ENCODE measurements at places on chromosomes 12 and 14.

- DNase-seq = peak; percentile 64
These were observed 58.8 kb downstream of the TMEM30B start for GRCh38 chr14:61222388-61222787.

DNA sequence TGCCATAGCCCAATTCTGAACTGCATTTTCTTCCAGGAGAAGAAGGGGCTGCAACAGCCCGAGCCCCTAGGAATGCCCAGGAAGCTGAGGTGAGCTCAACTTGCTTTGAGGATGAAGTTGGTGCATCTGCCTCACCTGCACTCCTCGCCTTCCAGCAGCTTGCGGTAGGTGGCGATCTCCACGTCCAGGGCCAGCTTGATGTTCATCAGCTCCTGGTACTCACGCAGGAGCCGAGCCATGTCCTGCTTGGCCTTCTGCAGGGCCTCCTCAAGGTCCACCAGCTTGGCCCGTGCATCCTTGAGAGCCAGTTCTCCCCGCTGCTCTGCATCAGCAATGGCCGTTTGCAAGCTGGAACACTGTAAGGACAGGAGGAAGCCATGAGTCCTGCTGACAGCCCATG lies 6.0 kb downstream of the KRT75 start:
- no peak for DNase-seq

GRCh38 chr12:15194456-15195368 lies 26.5 kb downstream of the RERG start:
- no peak for DNase-seq

DNA sequence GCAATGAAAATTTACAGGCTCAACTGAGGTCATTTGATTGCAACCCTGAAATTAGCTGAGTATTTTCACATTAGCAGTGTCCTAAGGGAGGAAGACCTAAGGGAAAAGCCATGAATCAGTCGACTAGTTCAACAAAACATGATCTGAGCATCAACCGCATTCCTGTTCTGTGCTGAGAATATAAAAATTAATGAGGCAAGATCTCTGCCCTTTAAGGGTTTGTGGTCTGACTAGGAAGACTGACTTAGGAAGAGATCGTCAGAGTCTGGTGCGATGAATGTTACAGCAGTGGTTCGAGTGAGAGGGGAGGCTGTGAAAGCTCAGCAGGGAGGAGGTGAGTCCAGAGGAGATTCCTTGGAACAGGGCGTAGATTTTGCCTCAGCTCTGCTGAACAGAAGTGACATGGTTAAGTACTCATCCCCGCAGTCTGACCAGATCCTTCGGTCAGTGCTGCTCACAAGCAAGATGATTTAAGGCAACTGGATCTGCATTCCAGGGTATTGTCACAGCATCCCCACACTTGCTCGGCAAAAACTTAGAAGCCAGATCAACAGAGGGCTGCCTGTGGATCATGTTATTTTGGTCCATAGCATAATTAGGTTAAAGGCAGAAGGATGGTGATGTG lies 49.6 kb downstream of the BMAL2 start:
- DNase-seq = peak; percentile 95

GRCh38 chr12:99137124-99137855 lies 492.2 kb downstream of the APAF1 start:
- DNase-seq = no peak

DNA sequence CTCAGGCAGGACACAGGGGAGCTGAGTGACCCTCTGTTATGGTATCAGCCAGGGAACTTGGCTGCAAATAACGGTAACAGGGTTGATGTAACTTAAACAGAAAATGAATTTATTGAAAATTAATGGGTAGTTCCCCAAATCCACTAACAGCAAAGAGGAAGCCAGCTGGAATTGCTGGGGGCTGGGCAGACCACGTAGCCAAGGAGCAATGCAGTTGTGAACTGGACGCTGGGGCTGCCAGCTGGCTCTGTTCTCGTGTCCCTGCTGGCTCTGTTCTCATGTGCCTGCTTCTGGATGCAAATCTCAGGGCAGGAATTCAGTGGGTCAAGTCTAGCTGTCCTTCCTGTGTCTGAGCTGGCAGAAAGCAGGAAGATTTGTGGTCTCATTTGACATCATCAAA lies 1383.3 kb upstream of the TMEM132C start:
- no peak for DNase-seq

DNA sequence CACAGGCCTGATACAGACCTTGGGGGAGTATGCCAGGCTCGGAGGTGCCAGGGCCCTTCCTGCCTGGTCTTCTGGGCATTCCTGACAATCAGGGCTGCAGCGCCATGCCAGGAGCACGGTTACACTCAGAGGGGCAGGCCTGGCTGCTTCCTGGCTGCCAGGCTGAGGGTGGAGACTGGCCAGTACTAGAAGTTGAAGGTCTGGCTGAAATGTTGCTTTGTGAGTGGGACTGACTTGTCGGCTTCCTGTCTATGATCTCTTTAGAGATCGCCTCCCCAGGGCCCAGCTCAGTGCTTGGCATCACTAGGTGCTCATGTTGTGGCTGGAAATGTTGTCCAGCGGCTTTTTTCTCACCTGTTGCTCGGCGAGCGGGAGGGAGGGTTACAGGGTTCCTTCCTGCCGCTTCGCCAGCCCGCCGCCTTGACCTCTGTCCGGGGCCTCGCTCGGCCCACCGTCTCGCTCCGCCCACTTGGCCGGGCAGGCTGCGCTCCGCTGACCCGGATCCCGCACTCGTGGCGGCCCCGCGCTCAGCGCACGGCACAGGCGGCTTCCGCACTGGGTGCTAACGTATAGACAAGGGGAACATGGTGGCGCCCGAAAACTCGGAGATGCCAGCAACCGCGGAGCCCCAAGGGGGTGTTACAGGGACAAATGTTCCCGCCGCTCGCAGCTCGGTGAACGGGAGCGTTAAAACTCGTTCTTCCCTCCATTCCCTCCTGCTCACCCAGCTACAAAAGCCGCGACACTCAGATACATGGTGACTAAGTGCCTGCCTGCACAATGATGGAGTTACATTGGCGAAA lies 32.6 kb downstream of the PAPLN start:
- peak; percentile 36 for DNase-seq

DNA sequence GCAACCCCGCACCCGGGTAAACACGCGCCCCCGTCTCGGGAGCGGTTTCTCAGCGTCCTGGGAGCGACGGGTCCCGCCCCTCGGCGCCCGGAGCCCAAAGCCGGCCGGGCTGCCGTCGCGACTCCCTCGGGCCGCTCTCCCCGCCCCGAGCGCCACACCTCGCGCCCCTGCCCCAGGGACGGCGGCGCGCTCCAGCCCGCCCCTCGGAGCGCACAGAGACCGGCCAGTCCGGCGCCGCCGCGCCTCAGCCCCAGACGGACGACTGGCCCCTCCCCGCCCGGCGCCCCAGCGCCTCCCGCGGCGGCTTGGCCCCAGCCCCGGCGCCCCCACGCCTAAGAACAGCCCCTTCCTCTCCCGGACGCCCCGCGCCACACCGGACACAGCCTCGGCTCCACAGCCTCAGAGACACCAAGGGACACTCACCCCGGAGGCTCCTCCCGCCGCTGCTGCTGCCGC lies 411 bp downstream of the BTBD7 start:
- peak; percentile 27 for DNase-seq

DNA sequence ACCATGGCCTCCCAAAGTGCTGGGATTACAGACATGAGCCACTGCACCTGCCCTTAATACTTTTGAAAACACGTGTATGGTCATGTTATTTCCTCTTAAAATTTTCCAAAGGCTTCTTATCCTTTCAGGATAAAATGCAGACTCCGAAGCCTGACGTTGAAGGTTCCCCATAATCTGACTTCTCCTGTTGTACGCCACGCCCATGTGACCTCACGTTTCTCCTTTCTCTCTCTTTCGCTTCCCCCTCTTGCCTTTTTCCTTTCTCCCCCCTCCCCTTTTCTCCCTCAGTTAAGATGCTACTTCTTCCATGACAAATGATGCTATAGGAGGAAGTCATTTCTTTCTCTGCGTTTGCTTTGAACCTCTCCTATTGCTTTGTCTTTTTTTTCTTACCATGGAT lies 266.0 kb downstream of the FBXL14 start:
- DNase-seq = no peak

DNA sequence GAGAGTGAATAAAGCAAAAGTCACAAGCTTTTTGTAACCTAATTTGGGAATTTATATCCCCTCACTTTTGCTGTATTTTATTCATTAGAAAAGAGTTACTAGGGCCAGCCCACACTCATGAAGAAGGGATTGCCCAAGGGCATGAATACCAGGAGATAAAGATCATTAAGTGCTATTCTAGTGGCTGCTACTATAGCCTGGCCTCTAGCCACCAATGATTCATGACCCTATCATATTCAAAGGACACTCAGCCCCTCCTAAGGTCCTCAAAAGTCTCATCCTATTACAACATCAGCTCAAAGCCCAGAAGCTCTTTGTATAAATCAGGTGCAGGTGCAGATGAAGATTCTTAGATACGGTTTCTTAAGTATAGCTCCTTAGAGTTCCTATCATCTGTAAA lies 518.1 kb downstream of the TRHDE start:
- DNase-seq = no peak

GRCh38 chr14:61564618-61565091 lies 130.7 kb upstream of the HIF1A start:
- peak; percentile 97 for DNase-seq

DNA sequence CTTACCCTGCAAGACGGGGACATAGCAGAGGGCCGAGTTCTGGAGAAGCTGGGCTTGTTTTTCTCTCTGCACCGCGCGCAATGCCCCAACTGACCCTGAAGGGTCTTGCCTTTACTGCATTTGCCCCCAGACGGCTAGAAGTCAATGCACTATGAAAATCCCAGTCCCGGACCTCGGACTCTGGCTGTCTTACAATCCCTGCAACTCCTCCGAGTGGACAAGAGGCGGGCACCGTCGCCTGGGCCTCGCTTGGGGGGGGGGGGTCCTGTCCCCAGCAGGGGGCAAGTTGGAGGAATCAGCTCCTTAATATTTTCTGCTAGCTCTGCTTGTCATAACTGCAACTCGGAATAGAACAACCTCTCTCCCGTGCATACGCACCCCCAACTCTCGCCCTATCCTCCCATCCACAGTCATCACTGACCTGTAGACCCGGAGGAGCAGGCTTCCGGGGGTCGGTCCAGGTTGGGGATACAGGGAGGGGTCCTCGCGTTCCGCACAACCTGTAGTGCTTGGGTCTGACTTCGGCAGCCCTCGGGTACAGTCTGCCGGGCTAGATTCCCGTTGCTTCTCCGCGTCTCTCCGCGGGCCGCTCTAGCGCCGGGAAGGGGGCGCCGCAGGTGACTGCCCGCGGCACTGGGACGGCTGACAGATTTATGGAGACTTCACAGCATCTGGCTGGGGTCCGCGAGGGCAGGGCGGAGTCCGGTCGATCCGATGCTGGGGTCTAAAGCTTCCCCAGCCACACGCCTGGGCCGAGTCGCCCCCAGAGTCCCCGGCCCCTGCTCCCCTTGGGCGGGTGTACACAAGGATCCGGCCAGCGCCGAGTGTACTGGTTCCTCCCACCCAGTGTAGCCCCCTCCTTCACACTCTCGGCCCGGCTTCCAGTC lies 3.3 kb upstream of the PAX9 start:
- DNase-seq = no peak

Measured in fibroblast of mammary gland (primary cell).